Effector memory CD8-positive, alpha-beta T cell (primary cell): ENCODE measurements at places on chromosomes 16 and 17.

DNA sequence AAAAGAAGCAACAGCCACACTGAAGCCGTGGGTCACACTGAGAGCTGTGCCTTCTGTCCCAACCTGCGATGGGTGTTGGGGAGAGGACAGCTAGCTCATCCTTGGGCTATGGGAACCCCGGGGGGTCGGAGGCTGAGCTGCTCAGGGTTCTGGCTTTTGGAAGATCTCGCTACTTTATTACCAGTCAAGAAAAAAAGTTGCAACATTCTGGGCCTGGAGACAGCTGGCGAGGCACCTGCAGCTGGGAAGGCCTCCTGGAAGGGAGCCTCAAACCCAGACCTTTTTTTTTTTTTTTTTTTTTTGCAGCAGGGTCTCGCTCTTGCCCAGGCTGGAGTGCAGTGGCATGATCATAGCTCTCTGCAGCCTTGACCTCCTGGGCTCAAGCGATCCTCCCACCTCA is 24.9 kb downstream of the TPSD1 start:
- no peak for DNase-seq

DNA sequence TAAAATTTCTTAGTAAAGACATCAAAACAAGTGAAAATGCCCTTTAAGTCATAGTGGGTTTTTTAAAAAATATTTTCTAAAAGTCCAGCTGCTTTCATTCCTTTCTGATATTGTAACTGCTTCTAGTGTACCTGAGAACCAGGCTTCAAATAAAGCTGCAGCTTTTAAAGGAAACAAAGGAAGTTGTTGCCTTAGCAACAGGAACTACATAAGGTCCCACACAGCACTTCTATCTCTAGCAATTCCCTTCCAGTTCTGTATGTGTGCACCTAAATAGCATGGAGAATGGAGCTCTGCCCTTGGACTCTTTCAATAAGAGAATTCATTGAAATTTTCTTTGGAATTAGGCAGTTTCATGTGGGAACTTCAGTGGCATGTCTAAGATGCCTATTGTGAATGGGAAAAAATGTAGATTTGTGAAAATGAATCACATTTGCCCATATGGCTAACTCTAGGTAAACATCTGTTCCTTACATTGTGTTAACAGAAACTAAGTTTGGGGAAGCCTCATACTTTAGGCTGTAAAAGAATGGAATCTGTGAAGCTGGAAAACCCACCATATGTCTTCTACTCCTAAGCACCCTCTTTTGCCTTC is 206.4 kb downstream of the KIF2B start:
- DNase-seq: no peak

DNA sequence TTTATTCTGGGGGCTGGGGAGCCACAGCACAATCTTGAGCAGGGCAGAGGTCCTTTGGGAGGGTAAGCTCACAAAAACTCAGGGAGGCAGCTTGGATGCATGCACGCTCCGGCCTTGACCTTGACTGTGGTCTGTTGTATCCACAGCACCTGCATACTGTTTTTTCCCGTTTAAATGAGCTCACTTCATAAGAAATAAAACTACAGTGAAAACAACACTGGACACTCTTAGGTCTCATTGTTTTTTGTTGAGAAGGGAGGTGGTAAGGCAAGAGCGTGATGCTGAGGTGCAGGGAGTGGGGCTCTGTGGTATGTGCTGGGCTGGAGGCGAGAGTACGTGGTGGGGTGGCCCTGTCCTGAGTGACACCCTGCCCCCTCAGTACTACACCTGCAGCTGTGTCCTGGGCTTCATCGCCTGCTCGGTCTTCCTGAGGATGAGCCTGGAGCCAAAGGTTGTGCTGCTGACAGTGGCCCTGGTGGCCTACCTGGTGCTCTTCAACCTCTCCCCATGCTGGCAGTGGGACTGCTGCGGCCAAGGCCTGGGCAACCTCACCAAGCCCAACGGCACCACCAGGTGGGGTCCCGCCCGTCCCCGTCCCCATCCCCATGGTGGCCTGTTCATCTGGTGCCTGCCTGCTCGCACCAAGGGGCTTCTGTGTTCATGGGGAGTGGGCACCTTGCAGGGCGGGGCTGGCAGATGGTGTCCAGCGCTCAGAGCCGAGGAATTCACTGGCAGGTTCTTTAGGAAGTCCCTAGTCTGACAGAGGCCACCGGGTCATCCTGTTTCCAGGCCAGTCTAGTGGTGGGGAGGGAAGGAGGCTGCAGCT is 44.2 kb downstream of the ADCY7 start:
- no peak for DNase-seq

DNA sequence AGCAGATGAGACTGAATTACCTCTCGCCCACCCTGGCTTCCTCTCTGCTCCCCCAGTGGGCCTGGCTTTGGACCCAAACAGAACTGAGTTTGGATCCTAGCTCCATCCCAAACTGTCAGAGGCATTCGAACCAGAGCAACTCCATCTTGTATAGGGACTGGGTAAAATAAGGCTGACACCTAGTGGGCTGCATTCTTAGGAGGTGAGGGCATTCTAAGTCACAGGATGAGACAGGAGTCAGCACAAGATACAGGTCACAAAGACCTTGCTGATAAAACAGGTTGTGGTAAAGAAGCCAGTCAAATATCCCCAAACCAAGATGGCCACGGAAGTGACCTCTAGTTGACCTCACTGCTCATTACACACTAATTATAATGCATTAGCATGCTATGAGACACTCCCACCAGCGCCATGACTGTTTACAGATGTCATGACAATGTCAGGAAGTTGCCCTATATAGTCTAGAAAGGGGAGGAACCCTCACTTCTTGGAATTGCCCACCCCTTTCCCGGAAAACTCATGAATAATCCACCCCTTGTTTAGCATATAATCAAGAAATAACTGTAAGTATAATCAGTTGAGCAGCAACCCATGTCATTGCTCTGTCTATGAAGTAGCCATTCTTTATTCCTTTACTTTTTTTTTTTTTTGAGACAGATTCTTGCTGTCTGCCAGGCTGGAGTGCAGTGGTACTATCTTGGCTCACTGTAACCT is 44.4 kb downstream of the LYRM1 start:
- DNase-seq: no peak

- no peak for DNase-seq
Measured at GRCh38 chr16:11503566-11503965, 83.2 kb downstream of the LITAF start.
